ENCODE measurements at places on chromosomes 2 and 18.

DNA sequence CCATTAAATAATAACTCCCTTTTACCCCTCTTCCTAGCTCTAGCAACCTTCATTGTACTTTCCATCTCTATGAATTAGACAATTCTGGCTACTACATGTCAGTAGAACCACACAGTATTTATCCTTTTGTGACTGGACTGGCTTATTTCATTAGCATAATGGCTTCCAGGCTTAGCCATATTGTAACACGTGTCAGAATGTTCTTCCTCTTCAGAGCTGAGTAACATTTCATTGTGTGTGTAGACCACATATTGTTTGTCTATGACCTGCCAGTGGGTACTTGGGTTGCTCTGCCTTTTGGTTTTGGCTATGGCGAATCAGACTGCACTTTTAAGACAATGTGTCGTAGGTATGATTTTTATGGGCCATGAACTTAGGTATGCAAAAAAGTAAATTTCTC is 20.9 kb downstream of the TSN start:
- no peak for DNase-seq

GRCh38 chr2:67848551-67849285 is 214.1 kb downstream of the C1D start:
- DNase-seq, result no peak

DNA sequence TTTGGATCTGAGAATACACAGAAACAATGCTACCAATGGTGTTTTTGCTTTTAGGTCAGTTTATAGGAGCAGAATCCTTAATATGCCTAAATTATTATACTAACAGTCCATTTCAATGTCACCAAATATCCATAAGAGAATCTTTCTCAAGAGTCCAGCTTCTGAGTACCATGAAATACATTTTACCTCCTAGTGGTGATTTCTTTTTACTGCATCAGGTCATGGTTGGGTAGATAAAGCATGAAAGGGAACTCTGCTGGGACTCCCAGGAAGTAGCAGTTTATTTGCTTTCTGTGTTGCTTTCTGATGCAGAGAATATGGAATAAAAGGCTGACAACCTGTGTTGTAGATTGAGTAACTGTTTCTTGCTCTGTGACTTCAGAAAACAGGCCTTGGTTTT is 115.6 kb downstream of the PPP1R1C start:
- DNase-seq, result no peak

GRCh38 chr2:59080451-59081181 is 839.5 kb upstream of the FANCL start:
- DNase-seq, result no peak

DNA sequence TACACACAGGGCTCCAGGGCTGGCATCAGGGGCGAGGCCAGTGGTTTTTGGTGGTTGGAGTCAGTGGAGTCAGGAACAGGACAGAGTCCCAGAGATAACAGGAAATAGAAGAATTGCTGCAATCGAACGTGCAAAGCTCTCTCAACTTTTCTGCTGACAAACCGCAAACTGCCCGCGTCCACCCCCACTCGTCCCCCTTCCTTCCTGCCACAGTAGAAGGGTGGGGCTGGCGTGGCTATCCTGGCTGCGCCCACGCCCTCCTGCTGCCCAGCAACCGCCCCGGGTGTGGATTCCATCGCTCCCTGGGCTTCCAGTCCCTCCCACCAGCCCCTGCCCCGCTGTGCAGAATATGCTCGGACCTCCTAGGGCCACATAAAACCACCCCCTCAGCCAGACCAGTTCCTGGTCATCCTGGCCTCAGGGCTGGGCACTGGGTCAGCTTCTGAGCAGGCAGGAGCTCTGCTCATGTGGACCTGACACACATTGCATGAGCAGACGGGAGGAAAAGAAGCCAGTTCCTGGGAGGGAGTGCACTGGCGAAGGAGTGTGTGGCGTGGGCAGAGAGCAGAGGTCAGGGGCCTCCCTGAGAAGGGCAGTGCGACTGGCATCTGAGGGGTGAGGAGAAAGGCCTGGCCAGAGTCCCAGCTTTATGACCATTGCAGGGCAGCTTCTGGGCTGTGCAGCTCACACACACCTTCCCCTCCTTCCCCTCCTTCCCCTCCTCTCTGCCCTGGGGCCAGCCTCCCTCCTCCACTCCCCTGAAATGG is 85.4 kb upstream of the ATG16L1 start:
- DNase-seq, result no peak

- no peak for DNase-seq
Measured at GRCh38 chr2:42045352-42045751, 2.5 kb upstream of the PKDCC start.

- no peak for DNase-seq
Measured at GRCh38 chr2:20150110-20150706, 74.7 kb downstream of the SDC1 start.

- DNase-seq, result no peak
Measured at GRCh38 chr2:162734287-162734686, 104.3 kb downstream of the KCNH7 start.

- DNase-seq, result no peak
Measured at GRCh38 chr2:192150166-192150565, 44.6 kb downstream of the TMEFF2 start.

- DNase-seq, result no peak
Measured at GRCh38 chr18:29596959-29597358, 1420.0 kb upstream of the CDH2 start.

GRCh38 chr2:62032096-62032495 is 126.6 kb downstream of the COMMD1 start:
- DNase-seq, result no peak

- DNase-seq, result no peak
Measured at GRCh38 chr2:109178968-109179367, 50.0 kb downstream of the SH3RF3 start.

GRCh38 chr2:182652326-182652725 is 63.7 kb upstream of the DNAJC10 start:
- no peak for DNase-seq

GRCh38 chr2:8564475-8564874 is 117.4 kb upstream of the ID2 start:
- no peak for DNase-seq

GRCh38 chr2:10267551-10268465 is 34.9 kb upstream of the HPCAL1 start:
- no peak for DNase-seq

GRCh38 chr2:174663550-174663949 is 65.9 kb upstream of the WIPF1 start:
- no peak for DNase-seq

DNA sequence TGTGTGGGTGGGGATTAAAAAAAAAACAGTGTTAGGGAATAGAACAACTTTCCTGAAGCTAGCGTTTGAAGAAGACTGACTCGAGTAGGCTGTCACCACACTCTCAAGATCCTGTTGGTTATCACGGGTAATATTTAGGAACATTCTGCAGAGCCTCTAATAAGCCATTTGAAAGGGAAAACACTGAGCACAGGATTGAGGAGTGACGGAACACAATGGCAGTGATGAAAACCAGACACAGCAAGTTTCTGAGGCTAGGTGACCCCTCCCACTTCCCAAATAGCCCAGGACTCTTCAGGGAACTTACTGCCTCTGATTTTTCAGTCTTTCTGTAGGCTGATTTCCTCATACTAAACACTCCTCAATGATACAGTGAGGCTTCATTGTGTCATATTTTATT is 88.2 kb upstream of the TMEM200C start:
- no peak for DNase-seq

DNA sequence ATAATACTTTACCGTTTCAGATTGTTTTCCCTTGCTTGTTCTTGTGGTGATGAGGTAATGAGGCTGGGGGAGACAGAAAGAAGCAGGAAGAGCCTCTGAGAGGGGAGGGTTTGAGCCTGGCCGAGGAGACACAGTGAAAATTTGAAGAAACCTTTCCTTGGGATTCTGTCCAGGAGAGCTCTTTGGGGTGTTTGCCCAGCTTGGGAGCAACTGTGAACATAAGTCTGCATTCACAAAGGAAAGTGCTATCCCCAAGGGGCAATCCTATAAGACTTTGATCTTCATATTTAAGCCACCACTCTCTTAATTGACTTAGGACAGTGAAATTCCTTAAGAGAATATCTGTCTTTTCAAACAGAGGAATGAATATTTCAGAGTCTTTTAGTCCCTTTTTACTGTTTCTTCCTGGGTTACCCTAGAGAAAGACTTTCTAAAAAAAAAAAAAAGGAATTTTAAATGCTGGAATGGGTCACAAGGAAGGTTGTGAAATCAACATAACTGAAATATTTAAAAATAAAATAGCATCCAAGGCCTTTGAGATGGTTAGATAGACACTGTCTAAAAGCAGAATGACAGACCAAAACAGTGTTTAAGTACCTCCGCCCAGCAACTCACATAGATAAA is 52.5 kb upstream of the STAM2 start:
- no peak for DNase-seq
